ENCODE measurements at places on chromosomes 11 and 22.

- DNase-seq = no peak
These were observed 5.0 kb downstream of the DGKZ start for GRCh38 chr11:46352063-46352841.

DNA sequence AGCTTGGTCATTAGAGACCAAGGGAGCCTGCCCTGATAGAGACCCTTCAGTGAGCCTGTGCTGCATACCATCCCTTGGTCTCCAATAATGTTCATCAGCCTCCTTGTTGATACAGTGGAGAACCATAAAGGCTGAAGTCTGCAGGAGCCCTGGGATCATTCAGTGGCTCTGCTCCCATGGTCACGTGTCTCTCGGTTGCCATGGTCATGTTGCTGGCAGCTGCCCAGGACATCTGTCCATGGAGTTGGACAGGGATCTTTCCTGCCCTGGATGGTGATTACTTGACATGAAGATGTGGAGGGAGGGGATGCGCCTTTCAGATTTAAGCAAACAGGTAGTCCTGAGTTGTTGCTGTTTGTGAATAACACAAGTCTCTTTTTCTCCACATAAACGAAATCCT lies 38.2 kb downstream of the CYB5R2 start:
- DNase-seq = no peak

- no peak for DNase-seq
These were observed 65.0 kb downstream of the SLC36A4 start for GRCh38 chr11:93132836-93133235.

GRCh38 chr11:113840932-113841664 lies 34.3 kb downstream of the USP28 start:
- no peak for DNase-seq

GRCh38 chr11:125290263-125290662 lies 125.7 kb downstream of the PKNOX2 start:
- no peak for DNase-seq
